ENCODE measurements at places on chromosomes 1 and 21.

DNA sequence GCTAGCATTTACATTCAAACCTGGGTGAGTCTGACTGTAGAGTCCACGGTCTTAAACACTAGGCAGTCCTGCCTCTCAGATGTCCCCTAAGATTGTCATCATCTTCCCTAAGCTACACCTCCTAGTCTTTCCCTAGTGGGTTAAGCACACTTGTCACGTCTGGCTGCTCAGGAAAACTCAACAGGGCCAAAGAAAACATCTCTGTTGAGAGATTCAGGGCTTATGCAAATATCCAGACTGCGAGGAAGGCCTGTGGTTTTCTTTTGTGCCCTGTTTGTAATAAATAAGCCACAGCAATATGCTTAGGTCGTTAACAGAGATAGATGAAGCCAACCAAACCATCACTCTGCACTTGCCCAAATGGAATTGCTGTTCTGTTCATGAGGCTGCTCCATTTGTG lies 472.6 kb upstream of the DEPDC1 start:
- no peak for DNase-seq

DNA sequence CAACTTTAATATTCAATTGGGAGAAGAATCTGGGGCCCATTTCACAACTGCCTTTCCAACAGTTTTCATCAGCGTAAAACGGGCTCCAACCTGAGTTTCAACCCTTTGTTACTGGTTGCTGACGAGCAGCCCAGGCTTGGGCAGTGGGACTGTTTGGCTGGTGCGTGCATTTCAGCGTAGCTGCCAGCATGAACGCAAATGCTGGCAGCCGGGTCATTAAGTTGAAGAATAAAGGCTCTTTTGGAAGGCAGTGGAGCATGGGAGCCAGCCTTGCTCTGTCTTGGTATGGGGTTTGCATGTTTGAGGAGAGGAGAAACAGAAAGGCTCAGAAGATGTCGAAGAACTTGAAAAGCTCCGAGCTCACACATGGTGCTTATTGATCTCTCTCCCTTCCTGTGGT lies 40.7 kb downstream of the WDR3 start:
- DNase-seq = no peak

DNA sequence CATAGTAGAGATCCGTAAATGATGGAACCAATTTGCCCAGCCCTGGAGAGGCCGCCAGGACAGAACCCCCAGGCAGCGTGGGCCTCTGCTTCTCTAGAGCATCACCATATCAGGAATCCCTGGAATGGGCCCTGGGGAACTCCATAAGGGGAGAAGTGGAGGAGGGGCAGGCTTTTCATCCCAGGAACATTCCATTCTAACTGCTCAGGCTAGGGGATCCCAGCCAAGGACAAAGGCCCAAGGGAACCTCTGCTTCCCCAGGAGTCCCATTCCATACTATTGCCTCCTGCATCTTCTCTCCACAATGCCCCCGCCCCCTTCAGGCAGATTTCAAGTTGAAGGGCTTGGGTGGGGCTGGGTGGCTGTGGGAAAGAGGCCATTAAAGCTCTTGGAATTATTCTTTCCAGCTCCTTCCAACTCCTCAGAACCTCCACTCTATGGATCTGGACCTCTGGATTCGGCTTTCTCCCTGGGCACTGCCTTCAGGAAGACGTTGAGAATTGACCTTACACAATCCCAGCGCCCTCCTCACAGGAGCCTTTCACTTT lies 6.0 kb downstream of the TRNP1 start:
- DNase-seq = no peak

- DNase-seq = no peak
Measured at GRCh38 chr1:64196074-64196870, 7.2 kb upstream of the UBE2U start.

DNA sequence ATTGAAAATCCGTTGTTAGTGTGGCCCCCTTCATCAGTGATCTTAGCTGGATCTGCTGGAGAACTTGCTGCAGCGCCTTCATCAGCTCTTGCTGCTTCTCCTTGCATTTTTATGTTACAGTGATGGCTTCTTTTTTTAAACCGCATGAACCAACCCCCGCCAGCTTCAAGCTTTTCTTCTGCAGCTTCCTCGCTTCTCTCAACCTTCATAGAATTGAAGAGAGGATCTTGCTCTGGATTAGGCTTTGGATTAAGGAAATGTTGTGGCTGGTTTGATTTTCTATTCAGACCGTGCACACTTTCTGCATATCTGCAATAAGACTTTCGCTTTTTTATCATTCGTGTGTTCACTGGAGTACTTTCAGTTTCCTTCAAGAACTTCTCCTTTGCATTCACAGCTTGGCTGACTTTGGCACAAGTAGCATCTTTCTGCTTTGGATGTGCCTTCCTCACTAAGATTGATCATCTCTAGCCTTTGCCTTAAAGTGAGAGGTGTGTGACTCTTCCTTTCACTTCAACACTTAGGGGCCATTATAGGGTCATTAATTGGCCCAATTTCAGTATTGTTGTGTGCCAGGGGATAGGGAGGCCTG lies 13.1 kb downstream of the RNF187 start:
- no peak for DNase-seq

DNA sequence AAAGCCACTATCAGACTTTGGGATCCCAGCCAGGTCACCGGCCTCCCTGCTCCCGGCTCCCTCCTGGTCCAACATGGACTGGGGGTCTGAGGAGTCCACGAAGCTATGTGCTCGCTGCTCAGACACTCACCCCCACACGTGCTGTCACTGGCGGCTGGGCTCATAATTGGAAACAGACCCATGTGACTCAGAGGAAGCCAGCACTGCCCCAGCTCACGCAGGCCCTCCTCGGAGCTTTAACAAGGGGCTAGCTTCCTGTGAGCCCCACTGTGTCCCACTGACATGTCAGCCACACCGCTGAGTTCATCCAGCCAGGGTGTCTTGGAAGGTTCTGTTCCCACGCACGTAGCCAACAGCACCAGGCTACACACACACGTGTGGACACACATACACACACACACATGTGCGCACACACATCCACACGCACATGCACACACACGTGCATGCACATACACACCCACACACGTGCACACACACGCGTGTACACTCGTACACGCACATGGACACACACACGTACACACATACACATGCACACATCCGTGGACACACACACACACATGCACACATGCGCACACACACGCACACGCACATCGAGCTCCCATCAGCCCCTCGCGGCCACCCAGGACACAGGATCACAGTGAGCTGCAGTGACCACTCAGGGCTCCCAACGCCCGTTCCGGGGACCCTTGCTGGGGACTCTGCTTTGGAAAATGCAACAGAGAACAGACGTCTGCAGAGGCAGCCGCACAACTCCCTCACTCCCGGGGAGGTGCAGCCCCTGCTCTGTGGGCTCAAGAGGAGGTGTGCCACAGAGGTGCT lies 18.4 kb upstream of the COL6A2 start:
- DNase-seq = no peak

GRCh38 chr1:187390215-187390818 lies 561.6 kb downstream of the PLA2G4A start:
- DNase-seq = no peak

- peak; percentile 33 for DNase-seq
Measured at GRCh38 chr1:198157847-198158725, 1.3 kb downstream of the NEK7 start.

GRCh38 chr1:8027748-8028570 lies 1.9 kb upstream of the ERRFI1 start:
- no peak for DNase-seq

- no peak for DNase-seq
Measured at GRCh38 chr21:25994758-25995163, 175.8 kb downstream of the APP start.

- DNase-seq = no peak
Measured at GRCh38 chr21:33067457-33067856, 2.5 kb upstream of the OLIG1 start.

GRCh38 chr1:194975913-194976312 lies 1632.3 kb downstream of the KCNT2 start:
- no peak for DNase-seq

DNA sequence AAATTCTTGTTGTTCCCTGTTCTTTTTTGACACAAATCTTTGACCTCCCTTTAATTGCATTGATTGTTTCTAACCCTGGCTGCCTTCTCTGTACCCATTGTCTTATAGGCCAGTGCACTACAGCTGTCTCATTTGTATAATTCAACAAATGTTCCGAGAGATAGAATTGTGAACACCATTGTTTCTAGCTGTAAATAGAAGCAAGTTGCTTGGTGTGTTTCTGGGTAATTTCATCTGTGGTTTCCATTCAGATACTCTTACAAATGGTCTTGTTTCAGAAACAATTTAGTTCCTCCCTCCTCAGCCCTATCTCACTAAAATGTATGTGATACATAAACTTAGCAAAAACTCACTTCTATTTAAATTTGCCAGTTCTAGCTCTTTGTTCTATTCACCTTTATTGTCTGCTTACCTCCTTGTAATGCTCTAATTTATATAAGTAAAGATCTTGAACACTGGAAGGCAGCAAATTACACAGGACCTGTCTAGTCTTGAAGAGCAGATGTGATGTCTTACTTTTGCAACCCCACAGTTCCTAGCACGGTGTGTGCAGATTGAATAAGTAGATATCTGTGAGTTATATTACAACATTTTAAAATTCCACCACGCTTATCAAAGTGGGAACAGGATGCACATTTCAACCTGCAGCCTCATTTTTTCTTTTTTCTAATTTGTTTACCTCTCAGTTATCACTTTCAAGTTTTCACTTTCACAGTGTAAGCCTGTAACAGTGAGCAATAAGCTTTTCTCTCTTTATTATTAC lies 515.6 kb upstream of the ZP4 start:
- no peak for DNase-seq

DNA sequence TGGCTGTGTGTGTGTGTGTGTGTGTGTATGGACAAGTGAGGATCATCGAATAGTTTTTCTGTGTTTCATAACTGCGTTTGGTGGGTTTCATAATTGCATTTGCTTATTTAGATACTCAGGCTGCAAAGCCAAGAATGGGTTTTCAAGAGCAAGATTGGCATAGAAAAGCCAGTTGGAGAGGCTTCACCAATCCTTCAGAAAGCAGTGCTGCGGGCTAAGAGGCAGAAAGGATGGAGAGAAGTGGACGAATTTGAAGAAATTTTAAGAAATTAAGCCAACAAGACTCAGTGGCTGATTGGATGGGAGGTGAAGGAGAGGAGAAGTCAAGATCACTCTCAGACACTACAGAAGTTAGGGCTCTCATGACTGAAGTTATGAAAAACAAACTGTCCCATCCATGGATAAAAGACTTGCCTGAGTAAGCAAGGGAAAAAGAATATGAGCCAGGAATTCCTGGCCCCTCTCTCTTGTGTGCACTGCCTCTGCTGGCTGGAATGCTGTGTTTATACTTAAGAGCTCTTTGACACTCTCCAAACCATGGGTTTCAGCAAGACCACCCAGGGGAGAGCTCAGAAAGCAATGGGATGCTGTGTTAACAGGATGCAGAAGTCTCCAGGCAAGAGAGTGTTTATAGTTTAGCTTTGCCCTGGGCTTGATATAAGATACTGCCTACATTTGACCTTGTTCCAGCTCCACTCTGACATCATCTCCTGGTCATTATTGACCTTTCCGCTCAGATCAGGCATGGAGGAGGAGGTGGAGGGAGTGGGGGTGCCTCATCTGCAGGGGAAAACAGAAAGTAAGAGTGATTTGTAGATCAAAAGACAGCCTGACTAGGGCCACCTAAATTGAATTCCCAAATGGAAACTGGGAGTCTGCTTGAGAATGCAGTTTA lies 232.0 kb upstream of the PLXNA2 start:
- no peak for DNase-seq

GRCh38 chr21:33478182-33478581 lies 1.6 kb downstream of the TMEM50B start:
- DNase-seq = no peak

DNA sequence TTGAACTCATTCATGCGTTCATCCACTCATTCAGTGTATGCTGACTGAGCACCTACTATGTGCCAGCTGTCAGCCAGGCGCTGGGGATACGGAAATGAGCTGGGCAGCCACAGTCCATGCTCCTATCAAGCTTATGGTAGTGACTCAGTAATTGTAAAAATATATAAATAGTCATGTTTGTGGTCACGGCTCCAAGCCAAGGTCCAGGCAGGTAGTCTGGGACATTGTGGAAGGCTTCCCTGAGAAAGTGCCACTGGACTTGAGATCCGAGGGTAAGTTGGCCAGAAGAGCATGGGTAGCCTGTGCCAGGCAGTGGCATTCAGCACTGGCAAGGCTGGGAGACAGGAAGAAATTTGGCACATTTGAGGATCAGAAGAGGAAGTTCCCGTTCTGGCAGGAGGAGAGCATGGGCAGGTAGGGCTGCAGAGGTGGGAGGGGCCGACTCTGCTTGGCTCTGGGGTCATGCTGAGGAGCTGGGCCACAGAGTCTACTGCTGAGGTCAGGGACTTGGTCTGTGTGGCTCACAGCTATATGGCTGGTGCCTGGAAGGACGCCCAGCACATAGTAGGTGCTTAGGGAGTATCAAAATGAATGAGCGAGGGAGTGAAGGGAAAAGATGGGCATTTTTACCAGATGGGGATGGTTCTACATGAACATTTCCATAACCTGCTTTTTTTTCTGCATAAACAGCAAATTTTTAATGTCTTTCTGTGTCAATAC lies 6.9 kb downstream of the PTPRF start:
- no peak for DNase-seq

GRCh38 chr1:172359491-172359999 lies 60.9 kb upstream of the C1orf105 start:
- DNase-seq = no peak

GRCh38 chr1:226327761-226328162 lies 18.8 kb upstream of the LIN9 start:
- DNase-seq = no peak

- DNase-seq = no peak
Measured at GRCh38 chr1:168709405-168710363, 19.3 kb downstream of the DPT start.

GRCh38 chr1:70434253-70434859 lies 23.3 kb downstream of the CTH start:
- DNase-seq = no peak

GRCh38 chr1:28170001-28170596 lies 6.4 kb downstream of the PTAFR start:
- DNase-seq = no peak

DNA sequence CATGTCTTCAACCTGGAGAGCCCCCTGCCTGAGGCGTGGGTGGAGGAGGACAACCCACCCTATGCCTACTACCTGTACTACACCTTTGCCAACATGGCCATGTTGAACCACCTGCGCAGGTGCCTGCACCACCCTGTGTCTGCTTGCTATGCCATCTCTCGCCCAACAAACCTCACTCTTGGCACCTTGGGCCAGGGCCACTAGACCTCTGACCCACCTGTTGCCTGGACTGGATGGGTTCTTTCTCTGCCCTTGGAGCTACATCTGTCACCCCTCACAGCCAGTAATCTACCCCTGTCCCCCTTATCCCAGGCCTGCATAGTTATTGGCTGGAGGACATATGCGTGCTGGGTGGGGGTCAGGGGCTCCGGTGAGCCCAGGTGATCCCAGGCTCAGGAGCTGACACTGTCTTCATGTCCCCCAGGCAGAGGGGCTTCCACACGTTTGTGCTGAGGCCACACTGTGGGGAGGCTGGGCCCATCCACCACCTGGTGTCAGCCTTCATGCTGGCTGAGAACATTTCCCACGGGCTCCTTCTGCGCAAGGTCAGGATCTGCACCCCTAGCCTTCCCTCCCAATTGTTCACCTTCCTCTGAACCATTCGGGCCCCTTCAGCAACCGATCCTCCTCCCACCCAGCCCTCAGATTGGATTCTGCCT lies 9.9 kb downstream of the AMPD2 start:
- DNase-seq = peak; percentile 20

Measured in GM20000 (cell line).